RPMI8226 (cell line): ENCODE measurements at places on chromosomes 2 and 18.

DNA sequence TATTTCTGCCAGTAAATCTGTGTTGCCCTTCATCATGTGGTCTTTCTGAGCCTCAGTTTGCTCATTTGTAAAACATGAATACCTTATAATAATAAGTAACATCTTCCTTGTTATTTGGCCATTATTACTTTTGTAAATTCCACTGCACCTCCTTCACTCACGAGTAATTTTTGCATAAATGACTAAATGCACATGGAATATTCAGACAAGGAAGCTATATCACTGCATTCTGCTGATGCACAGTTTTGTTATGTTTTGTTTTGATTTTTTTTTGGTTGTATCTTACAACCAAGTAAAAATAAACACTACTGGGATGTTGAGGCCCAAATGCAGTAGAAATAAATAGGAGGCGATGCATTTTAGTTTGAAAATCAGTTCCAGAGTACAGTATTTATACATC lies 185.3 kb upstream of the POU3F3 start:
- DNase-seq: no peak

GRCh38 chr2:23940718-23941620 lies 706 bp downstream of the UBXN2A start:
- peak; percentile 79 for DNase-seq

GRCh38 chr2:173555833-173556232 lies 201.2 kb downstream of the CDCA7 start:
- DNase-seq: peak; percentile 82

- no peak for DNase-seq
These were observed 26.7 kb downstream of the POLR1A start for GRCh38 chr2:86078774-86079545.

DNA sequence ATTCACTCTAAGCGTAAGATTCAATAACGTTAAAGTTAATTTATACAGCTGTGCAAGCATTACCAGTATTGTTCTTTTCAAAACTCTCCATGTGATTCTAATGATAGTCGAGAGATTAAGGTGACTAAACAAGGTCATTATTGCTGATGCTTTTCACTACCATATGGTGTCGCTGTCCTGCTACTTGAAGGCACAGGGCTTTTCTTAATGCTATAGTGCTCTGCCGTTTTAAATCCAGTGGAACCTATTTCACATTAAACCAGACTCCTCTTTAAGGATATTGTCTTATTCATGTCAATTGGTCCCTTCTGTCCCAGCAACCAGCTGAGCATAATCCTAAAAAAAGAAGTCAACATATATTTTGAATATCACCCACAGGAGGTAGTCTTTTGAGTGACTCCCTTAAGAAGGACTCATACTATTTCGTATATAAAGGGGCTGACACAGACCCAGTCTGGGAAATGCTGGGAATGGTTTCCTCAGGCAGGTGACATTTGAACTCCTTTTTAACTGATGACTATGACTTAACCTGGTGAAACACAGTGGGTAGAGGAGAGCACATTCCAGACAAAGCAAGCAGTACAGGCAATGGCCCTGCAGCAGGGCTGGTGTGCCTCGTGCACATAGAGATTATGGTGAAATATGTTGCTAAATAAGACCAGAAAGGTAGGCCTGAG lies 53.9 kb upstream of the CYTIP start:
- peak; percentile 54 for DNase-seq

GRCh38 chr18:79903787-79904356 lies 47.6 kb downstream of the SLC66A2 start:
- DNase-seq: no peak

DNA sequence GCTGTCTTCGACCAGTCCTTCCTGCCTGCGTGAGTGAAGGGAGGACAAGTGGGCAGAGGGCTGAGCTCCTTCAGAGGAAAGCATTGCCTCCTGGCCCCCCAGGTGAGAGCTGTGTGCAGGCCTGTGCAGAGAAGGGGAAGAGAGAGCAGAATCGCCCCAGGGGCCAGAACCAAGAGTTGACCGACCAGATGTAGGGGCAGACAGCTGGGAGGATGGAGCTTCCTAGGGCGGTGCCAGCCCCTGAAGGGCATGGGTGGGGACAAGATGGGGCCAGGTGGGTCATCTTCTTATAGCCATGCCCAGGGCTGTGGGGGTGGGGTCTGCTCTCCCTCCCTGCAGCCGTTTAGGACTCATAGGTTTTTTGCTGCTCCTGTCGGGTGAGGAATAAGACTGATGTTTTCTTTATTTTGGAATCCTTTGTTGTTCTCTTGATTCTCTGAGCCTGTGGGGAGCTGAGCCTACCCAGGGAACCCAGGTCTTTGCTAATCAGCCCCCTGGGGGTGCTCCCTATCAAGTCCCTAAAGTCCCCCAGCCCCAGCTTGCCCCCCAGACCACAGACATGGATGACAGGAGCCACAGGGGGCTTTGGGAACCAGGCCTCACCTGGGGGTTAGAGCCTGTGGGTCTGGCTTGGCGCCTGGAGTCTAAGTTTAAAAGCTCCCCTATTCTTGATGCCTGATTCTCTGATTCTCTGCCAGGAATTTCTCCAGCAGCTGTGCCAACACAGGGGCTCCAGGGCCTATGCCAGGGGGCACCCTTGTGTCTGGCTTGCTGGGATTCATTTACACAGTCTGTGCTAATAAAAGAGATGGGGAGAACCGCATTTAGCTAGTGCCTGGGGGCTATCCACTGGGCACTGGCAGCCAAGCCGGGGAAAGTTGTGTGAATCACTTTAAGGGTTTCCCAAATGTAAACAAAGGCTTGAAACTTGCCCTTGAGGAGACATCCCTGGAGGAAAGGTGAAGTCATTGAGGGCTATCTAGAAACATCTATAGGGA lies 9.3 kb upstream of the EFHD1 start:
- DNase-seq: no peak

DNA sequence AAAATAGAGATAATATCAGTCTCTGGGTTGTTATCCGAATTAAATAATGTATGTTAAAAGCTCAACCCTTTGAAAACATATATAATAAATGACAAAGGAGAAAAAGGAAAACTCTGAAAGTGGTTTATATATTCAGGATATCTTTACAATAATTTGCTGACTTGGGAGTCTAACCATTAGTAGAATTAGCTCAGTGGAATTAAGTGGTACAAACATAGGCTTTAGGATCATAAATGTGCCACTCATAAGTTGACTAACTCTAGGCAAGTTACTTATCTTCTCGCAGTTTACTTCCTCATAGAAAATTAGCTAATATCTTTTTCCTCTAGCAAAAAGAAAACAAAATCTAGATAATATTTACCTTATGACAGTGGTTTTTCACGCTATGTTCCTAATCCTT lies 44.6 kb downstream of the HEATR5B start:
- no peak for DNase-seq

- no peak for DNase-seq
These were observed 115.9 kb upstream of the ASB18 start for GRCh38 chr2:236380051-236380612.

DNA sequence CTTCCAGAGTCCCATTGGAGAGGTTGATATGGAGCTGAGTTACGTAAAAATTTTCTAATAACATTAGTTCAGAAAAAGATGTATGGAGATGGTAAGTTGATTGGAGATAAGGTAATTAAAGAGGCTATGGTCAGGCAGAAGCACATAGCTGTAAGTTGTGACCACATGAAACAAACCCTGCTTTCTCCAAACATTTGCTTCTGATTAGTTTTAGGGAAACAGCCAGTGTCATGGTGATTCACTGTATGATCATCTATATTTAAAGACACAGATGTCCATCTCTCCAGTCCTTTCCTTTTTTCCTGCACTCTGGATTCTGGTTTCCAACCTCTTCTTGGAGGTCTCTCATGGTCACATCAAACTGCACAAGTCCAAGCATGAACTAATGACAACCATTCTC lies 1550.8 kb upstream of the PIK3C3 start:
- no peak for DNase-seq

DNA sequence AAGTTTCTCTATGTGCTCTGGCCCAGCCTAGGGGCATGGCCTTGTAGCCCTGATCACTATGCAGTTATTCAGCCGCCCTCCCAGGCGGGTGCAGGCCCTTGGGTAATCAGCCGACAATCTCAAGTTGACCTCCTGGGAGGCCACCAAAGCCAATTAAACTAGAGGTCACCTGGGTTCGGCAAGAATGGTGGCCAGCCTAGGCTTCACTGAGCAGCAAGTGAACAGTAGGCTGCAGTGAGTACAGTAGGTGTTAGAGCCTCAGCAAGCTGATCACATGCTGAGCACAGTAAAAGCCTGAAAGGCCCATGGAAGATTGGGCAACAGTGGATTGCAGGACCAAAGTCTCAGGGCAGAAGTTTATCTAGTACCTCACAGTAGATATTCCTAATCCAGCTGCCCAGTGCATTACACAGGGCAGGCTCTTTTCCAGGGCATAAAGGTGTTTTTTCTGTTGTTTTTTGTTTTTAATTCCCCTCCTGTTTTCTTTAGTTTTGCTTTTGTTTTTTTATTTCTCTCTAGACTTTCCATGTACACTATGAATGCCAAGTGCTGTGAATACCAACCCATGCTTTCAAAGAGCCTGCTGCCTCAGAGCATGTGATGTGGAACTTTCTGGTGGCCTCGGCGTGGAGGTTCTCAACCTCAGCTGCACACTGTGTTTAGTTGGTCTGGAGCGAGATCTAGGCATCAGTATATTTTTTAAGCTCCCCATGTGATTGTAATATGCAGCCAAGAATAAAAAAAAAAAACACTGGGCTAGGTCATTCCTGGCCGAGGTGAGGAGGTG lies 55.9 kb upstream of the ATL2 start:
- no peak for DNase-seq
